ENCODE measurements at places on chromosomes 1 and 21. TPM values are rescaled to one million over a fixed set of nuclear protein-coding genes. Genes with fewer than 3 reads are reported as not detected.

DNA sequence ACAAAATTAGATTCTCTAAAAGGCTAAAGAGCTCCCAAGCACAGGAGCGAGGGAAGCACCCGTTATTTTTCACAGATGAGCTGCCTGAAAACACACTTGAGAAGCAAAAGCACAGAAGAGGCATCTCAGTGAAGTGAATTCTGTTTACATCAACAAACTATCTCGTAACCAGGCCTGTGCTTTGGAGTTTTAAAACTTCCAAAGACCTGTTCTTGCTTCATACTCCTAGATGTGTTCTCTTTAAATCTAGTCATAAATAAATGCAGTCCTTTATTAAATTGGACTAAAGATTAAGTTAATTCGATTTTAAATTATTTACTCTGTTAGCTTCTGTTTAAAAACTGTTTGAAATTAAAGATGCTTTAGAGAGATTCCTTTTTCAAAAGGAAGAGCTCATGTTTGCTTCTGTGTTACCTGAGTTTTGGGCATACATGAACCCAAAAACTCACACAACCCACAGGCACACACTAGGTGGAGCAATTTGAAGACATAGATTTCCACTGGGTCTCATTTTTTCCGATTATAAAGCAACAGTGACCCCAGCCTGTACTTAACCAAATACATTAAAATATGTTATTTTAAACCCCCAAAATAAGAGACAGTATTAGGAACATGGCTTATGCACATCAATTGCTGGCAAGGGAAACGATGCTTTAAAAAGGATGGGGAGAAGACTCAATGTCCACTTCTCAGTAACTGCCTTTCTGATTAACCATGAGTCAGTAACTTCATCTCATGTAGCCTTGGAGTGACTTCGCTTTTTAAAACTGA is 648.2 kb downstream of the SMYD3 start:
- no peaks in the 10 kb centered on the region for H3K27me3 ChIP-seq
- no peak overlapping the region for H3K4me3 ChIP-seq
- DNase-seq = no peak

- no peak overlapping the region for H3K27ac ChIP-seq
- H3K36me3 ChIP-seq = no peaks in the 10 kb centered on the region
- no peaks in the 10 kb centered on the region for H3K4me1 ChIP-seq
- no peak overlapping the region for H3K4me3 ChIP-seq
These were observed 381.1 kb upstream of the NCAM2 start for GRCh38 chr21:20617130-20617529.

- H3K27me3 ChIP-seq = no peaks in the 10 kb centered on the region
- DNase-seq = no peak
- no peaks in the 10 kb centered on the region for H3K36me3 ChIP-seq
- H3K27ac ChIP-seq = no peak overlapping the region
- H3K4me1 ChIP-seq = no peaks in the 10 kb centered on the region
- no peak overlapping the region for H3K4me3 ChIP-seq
These were observed 66.9 kb upstream of the APOBEC4 start for GRCh38 chr1:183720028-183720427.

DNA sequence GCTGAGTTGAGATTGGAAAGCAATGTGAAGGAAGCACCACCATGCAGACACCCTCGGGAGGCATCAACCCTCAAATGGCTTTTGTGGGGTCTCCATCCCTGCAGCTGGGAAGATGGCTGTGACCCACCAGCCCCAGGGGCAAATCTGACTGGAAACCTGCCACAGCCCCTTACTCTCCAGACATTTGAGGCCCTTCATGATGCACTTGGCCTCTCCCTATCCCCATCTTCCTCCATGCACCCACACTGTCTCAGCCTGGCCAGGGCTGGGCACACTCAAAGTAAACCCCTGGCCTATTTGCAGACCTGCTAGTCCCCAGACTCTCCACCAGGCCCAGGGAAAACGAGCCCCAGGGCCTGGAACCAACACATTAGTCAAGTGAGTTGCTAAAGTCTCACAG is 205.2 kb downstream of the MATN1 start:
- no peak for DNase-seq
- H3K4me3 ChIP-seq = no peak overlapping the region
- no peaks in the 10 kb centered on the region for H3K36me3 ChIP-seq
- H3K27ac ChIP-seq = no peak overlapping the region
- H3K27me3 ChIP-seq = no peaks in the 10 kb centered on the region

The FAM43B gene
- total RNA-seq = not detected

GRCh38 chr1:244231193-244231571 is 180.1 kb downstream of the ZBTB18 start:
- H3K4me3 ChIP-seq = no peak overlapping the region
- H3K27ac ChIP-seq = no peak overlapping the region
- DNase-seq = no peak
- H3K4me1 ChIP-seq = no peaks in the 10 kb centered on the region
- H3K36me3 ChIP-seq = no peaks in the 10 kb centered on the region

The EXO1 gene
- 2.4 TPM for total RNA-seq

DNA sequence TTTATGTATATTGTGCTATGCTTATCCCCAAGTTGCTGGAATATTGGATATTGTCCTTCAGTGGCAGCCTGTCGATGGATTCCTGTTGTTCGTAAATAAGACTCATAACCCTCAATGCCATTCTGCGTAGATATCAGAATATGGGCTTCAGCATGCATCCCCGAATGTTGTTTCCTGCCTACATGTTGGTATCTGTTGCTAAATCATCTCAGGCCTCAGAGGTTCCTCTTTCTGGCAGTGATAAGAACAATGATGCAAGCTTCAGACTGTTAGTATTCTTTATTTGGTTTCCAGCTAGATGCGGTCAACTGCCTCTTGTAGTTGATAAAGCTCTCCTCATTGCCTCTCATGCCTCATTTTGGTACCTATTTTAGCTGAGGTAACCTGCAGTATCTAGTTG is 2082.6 kb downstream of the MRPL39 start:
- no peaks in the 10 kb centered on the region for H3K27me3 ChIP-seq
- H3K36me3 ChIP-seq = no peaks in the 10 kb centered on the region
- DNase-seq = no peak
- H3K4me1 ChIP-seq = no peaks in the 10 kb centered on the region

DNA sequence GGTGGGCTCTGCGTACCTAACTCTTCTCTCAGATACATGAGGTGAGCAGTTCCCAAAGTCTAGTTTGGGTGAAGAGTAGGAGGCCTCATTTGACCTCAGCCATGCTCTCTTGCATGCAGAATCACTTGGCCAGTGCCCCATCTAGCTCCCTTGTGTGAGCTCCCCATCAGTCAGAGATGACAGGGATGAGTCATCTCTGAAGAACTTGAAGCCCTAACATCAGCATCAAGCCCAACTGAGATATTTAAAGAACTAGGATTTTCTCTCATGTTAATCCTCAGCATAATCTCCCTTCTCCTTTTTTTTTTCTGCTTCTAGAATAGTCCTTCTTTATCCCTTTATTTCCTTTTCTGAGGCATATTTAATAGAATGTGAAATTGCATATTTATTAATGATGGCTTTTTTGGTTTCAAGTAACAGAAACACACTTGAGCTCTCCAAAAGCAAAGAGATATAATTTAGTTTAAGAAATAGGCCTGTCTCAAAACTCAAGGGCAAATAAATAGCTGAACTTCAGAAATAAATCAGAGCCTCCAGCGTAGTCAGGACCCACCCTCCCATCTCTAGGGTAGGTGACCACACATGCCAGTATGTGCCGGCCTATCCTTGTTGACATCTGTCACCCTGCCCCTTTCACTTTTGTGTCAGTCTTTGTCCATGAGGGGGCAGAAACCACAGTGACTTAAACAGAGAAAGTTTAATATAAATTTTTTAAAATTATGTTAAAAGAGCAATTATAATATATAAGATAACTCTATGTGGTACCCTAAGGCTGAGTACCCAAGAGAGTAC is 112.3 kb downstream of the TSEN15 start:
- no peaks in the 10 kb centered on the region for H3K27me3 ChIP-seq
- H3K27ac ChIP-seq = no peak overlapping the region
- DNase-seq = no peak

The SPTA1 gene
- total RNA-seq = not detected

GRCh38 chr1:240539769-240540414 is 72.1 kb downstream of the GREM2 start:
- no peaks in the 10 kb centered on the region for H3K4me1 ChIP-seq
- DNase-seq = peak; percentile 1
- no peaks in the 10 kb centered on the region for H3K36me3 ChIP-seq
- H3K4me3 ChIP-seq = no peak overlapping the region
- no peak overlapping the region for H3K27ac ChIP-seq

The OPN3 gene
- 3.6 TPM for total RNA-seq

GRCh38 chr1:239555350-239555749 is 169.0 kb downstream of the CHRM3 start:
- H3K36me3 ChIP-seq = no peaks in the 10 kb centered on the region
- H3K27me3 ChIP-seq = no peaks in the 10 kb centered on the region
- no peak for DNase-seq
- H3K4me1 ChIP-seq = no peaks in the 10 kb centered on the region
- H3K27ac ChIP-seq = no peak overlapping the region
- no peak overlapping the region for H3K4me3 ChIP-seq

GRCh38 chr1:12063141-12064072 is at the start of gene TNFRSF8:
Gene TNFRSF8, plus strand, starts transcription at chr1:12063303. Its CDS starts 296 bp downstream, at chr1:12063599.
- DNase-seq = peak; percentile 11
- no peak within 1 kb of the TSS for H3K27ac ChIP-seq
- no peaks in the 10 kb centered on the region for H3K36me3 ChIP-seq
- H3K4me1 ChIP-seq = peaks cover 9% of the 10 kb centered on the region
- H3K27me3 ChIP-seq = peaks cover 18% of the 10 kb centered on the region
